B cell (primary cell): ENCODE measurements at places on chromosomes 4 and X.

- DNase-seq = no peak
These were observed 196.0 kb upstream of the PSAPL1 start for GRCh38 chr4:7630568-7631287.

DNA sequence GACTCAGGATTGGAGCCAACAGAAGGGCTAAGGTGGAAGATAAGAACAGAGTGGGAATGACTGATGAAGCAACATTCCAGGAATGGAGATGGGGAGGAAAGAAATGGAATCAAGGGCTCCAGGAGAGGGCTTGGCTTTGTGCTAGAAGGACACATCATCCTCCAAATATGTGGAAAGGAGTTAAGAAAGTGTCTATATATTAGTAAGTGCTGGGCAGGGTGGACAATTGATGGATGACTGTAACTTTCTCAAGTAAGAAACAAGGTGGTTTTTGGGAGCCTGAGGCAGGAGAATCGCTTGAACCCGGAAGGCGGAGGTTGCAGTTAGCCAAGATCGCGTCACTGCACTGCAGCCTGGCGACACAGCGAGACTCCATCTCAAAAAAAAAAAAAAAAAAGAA is 71.6 kb upstream of the NFKB1 start:
- DNase-seq = no peak

DNA sequence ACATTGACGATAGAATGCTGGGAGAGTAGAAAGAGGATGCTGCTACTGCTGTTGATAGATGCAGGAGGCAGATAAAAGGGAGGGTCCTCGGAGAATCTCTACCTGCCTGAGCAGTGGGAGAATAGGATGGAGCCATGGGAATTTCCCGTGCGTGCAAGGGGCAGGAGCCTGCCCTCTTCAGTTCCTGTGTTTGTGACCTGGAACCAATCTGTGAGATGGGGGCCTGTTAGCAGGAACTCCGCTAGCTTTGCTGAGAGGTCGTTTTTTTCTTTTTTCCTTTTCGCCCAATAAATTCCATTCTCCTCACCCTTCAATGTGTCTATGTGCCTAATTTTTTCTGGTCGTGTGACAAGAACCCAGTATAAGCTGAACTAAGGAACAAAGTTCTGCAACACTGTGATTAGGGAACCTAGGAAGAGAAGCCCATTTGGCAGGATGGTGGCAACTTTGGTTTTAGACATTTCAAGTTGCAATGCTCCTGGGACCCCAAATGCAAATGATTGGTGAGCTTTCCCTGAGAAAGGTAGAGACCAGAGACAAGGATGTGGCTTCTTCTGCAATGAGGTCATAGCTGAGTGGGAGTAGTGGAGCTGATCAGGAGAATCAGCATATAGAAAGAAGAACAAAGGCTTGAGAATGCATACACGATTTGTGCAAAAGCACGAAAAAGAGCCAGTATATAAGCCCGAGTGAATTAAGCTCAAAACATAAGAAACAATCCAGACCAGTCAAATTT is 23.9 kb downstream of the SLC39A8 start:
- DNase-seq = peak; percentile 19

DNA sequence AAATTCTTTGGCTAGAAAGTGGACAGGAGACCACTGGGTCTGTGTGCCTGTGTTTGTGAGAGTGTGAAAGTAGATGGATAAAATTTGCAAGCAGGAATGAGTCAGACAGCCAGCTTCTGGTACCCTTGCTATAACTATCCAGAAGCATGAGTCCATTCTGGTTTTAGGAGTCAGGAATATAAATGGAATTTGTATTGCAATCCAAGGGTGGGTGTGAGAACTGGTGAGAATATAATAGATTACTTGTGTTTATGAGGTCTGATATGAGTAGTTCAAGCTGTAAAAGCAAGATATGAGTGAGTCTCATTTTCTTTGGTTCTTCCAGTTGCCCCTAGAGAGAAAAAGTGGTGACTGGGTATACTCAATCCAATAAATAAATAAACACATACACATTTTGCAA is 212.7 kb upstream of the TAPT1 start:
- DNase-seq = no peak

- DNase-seq = no peak
These were observed 1.4 kb downstream of the GRIPAP1 start for GRCh38 chrX:49000636-49001035.
